Activated CD4-positive, alpha-beta memory T cell treated with anti-CD3 and anti-CD28 coated beads for 36 hours (primary cell): ENCODE measurements at places on chromosomes 6 and 20. TPM values are rescaled to one million over a fixed set of nuclear protein-coding genes. Genes with fewer than 3 reads are reported as not detected.

DNA sequence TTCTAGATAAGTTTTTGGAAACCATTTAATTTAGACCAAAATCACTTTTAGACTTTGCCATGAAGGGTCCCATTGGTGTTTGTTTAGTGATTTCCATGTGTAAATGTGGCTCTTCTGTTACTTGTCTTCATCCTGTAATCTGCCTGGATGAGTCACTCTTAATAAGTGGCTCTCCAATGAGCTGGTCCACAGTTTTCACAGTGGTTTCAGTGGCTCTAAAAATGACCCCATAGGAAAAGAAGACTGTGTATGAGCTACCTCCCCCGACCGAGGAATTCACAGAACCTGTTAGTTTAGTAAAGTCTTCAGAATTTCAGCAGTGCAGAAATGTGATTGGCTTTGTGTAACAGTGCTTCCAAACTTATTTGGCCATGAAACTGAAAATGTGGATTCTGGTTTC is 492.0 kb upstream of the MARCKS start:
- no peak for DNase-seq

KHDC1L gene
- not detected for total RNA-seq

CCN6 gene
- not detected for total RNA-seq

MTFR2 gene
- total RNA-seq: 24.2 TPM

NHSL1 gene
- 0.53 TPM for total RNA-seq

MYB gene
- 19.4 TPM for total RNA-seq

MMUT gene
- total RNA-seq: 18.1 TPM
